ENCODE measurements at places on chromosomes 2 and 18. TPM values are rescaled to one million over a fixed set of nuclear protein-coding genes. Genes with fewer than 3 reads are reported as not detected.

Gene POTEC
- total RNA-seq: not detected

Gene SP140
- total RNA-seq: not detected

DNA sequence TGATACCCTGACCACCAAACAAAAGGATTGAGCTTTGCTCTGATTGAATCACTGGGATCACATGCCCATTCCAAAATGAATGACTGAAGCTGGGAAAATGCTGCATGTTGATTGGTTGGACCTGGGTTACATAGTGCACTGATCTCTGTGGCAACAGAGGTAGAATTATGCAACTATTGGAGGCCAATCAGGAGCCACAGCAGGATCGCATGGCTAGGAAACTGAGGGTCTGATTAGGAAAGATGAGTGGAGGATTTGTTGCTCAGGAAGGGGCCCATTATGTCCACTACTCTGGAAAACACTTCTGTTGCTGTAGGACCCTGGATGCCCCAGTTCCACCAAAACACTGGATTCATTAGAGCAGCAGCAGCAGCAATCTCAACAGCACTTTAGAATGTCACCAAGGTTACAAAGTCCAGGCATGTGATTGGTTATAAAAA is 25.9 kb upstream of the SGPP2 start:
- DNase-seq: no peak

- DNase-seq: no peak
Measured at GRCh38 chr2:182447163-182447562, 20.3 kb upstream of the PDE1A start.

GRCh38 chr2:43340945-43341356 is 114.5 kb upstream of the ZFP36L2 start:
- DNase-seq: no peak

DNA sequence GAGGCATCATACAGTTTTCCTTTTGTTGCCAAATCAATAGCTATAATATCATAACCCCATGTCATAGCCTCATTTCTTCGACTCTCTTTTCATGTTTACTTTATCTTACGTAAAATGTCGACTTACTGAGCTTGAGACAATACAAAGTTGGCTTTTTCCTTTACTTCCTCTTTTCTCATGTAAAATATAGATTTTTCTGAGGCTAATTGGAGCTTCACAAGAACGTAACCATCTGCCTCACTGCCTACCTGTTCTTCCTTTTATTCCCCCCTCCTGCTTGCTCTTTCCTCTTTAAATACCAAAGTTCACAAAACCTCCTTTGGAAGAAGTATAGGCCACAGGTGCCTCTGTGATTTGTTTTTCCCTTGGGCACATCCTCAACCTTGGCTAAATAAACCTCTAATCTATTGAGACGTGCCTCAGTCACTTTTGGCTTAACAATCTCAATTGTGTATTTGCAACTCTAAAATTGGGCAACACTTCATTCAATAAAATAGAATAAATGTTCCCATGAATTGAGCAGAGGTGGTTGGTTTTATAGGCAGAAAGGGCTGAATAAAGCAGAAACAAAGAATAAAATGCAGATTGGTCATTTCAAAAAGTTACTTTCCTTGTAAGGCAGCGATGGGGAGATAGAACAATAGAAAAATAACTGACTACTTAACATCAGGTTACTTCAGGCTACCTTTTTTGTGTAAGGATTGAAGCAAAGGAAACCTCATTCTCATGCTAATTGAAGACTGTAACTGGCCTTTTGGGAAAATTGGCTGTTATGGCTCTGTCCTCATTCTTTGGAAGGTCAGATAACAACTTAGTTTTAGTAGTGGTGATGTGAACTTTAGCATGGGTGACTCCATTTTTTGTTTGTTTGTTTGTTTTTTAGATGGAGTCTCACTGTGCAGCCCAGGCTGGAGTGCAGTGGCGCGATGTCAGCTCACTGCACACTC is 21.3 kb downstream of the COMMD1 start:
- DNase-seq: no peak

DNA sequence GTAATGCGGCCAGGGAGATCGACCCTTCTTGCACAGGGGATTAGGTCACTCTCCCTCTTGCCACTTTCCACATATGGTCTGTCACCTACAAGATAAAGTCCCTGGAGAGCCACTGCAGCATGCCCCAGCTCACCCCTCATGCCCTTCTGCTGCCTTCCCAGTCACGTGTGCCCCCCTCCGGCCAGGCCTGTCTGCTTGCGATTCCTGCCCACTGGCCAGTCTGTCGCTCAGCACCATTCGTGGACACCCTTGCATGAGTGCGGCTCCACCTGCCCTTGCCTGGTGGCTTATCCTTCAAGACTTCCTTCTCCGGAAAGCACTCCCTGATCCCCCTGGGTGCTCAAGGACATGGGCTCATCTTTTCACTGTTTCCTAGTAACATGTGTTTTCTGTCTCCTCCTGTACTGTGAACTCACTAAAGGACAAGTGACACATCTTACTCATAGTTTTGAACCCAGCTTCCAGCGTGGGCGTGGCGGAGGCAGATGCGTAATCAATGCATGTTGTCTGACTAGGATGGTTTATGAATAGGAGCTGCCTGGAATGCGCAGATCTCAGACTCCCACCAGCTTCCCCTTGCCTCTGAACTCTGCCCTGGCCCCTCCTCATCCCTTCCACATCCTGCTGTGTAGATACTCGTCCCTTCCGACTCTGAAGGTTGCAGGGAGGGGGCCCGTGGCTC is 7.8 kb upstream of the NT5DC4 start:
- DNase-seq: no peak

- no peak for DNase-seq
Measured at GRCh38 chr2:3137651-3138300, 239.8 kb downstream of the EIPR1 start.

DNA sequence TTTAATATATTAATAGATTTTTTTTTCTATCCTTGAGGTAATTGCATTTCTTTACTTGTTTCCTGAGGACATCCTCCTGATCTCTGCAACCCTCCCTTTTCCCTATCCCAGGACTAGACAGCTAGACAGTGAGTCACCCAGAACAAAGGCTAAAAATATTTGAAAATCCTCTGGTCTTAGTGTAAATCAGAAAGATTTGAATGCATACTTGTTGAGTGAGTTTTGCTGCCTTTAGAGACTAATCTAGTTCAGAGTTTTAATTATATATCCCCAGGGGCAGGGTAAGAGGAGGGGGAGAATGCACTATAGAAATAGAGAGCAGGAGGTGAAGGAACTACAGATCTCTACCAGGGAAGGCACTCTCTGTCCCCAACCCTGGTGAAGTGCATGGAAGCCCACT is 202.3 kb upstream of the TCF4 start:
- no peak for DNase-seq

DNA sequence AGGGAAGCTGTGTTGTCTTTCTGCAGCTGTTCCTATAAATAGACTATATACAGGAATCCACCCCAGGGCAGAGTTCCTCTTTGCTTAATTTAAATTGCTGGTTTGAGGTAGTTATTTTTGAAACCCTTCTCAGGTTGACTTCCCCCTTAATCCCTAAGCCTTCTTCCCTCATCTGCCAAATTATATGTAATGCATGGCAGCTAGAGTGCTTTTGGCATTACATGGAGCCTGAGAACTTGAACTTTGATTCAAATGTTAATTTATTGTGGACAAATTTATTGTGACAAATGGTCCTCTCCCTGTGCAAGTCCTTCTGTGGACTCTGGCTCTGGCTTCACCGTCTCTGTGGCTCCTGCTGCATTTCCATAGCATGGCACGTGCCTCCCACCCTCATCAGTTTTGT is 29.2 kb downstream of the MYO1B start:
- DNase-seq: no peak

DNA sequence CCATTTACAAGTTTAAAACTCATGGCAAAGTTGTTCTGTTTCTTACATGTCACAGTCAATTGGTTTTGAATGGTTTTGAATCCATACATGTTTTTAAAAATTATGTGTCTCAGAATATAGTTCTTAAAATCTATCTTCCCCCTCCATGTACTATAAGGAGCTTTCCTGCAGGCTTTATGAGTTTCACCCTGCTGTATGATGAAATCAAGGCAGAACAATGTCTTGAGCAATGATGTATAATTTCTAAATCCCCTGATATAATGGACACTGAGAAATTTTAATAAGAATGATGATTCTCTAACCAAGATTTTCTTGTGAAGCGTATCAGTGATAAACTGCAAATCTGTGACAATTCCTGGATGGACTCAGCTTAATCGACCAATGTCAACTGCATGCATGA is 10.6 kb upstream of the ZNF516 start:
- no peak for DNase-seq

GRCh38 chr2:79660557-79660956 is 147.7 kb downstream of the CTNNA2 start:
- no peak for DNase-seq

DNA sequence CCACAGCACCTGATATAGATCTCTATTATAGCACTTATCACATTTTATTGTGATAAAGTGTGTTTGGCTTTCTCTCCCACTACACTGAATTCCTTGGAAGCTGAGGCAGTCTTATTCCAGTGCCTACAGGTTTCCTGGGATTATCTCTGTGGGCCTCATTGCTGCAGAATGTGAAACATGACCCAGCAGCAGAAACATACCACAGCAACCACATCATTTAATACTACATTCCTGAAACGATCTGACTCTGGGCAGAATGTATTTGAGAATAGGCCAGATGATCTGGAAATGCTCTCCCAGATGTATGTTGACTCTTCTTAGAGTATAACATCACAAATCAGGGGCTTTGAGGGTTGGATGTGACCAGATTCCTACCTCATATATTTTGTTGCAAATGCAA is 323.5 kb upstream of the TANK start:
- no peak for DNase-seq
